NCI-H2029 treated with DMSO at 0.1 percent for 48 hours (cell line): ENCODE measurements at places on chromosomes 7 and 10.

DNA sequence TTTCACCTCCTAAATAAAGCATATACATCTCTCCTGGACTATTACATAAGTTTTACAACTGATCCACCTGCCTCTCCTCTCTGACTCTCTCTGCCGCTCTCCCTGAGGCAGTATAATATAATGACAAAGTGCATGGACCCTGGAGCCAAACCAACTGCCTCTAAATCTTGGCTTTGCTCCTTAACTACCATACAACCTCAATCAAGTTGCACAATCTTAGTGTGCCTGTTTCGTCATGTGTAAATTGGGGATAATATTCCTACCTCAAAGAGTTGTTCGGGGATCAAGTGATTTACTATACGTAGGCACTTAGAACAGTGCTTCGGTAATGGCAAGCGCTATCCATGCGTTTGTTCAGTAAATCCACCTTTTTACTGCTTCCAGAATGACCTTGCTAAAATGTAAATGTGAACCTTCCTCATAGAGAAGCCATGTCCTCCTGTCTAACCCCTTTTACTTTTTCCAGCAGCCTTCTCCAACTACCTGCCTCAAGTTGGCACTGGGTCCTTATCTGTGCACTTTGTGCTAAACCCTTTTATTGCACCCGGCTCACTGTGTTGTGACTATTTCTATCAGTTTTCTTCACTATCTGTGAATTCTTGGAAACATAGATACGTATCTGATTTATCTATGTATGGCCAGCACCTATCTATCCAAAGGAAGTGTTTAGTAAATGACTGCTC is 30.6 kb upstream of the DLD start:
- no peak for DNase-seq

- DNase-seq = no peak
Measured at GRCh38 chr10:64750672-64751071, 1229.5 kb downstream of the REEP3 start.

GRCh38 chr7:54989453-54990225 is 29.2 kb upstream of the EGFR start:
- no peak for DNase-seq

- DNase-seq = no peak
Measured at GRCh38 chr7:77791956-77792355, 6.3 kb downstream of the TMEM60 start.

DNA sequence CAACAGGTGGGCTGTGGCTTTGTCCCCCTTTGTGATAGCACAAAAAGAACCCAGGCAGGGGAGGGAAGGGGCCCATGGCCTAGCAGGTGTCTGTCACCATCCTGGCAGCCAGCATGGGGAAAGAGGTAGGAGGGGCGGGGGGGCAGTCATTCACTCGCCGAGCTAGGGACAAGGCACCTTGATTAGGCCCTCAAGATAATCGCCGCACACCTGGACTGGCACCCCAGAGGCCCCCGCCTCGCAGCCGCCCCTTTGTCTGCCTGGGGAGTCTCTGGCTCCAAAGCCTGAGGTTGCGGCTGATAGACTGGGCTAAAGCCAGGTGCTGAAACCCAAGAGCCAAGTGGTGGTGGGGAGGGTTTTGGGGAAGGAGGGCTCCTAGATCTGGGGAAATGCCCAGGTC is 151.2 kb upstream of the PCBD1 start:
- no peak for DNase-seq

- no peak for DNase-seq
Measured at GRCh38 chr10:59036311-59037017, 140.0 kb upstream of the PHYHIPL start.

- DNase-seq = no peak
Measured at GRCh38 chr7:1124816-1125602, 35.0 kb downstream of the ZFAND2A start.

DNA sequence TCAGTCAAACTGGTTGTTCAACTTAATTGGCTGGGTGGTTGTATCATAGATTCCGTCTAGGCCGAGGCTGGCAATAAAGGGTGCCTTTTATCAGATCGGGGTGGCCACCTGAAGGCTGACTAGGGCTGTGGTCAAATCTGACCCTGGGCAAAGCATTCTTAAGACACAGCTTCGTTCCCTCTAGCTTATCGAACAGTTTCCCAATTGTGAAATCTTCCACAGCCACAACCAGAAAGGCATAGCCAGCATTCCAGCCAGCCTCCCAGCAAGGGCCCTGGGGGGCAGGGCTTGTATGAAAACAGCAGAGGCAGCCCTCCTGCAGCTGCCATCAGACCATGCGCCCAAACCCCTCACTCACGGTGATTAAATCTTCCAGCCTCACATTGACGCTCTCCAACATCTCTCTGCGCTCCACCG is 42.5 kb upstream of the TMEM213 start:
- no peak for DNase-seq

GRCh38 chr7:41970941-41971340 is 266.1 kb downstream of the GLI3 start:
- DNase-seq = no peak

GRCh38 chr10:126250527-126251310 is 137.6 kb downstream of the ADAM12 start:
- no peak for DNase-seq

GRCh38 chr10:123642293-123642692 is 23.9 kb upstream of the GPR26 start:
- no peak for DNase-seq

GRCh38 chr7:92464515-92464914 is 13.2 kb downstream of the ERVW-1 start:
- DNase-seq = no peak

DNA sequence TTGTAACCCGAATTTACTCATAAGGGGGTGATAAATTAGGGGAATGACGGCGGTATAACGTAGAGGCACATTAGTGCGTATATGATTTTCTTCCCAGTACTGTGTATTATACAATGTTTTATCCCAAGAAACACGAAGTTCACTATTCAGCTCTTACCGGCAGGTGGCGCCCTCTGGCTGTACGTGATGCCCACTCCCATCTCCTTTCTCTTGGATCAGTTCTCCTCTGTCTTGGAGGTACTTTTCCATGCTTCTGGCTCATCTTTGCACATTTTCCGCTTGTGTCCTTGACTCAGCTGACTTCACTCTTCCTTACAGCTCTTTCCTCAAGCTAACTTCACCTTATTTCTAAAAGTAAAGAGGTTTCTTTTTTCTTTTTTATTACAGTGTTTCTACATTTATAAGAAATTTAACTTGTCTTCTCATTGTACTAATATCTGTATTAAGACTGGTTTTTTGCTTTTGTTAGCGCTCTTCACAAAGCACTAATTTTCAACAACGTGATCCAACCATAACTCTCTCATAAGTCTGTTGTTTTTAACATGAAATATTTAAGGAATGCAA is 21.3 kb downstream of the TMEM176B start:
- DNase-seq = peak; percentile 80

DNA sequence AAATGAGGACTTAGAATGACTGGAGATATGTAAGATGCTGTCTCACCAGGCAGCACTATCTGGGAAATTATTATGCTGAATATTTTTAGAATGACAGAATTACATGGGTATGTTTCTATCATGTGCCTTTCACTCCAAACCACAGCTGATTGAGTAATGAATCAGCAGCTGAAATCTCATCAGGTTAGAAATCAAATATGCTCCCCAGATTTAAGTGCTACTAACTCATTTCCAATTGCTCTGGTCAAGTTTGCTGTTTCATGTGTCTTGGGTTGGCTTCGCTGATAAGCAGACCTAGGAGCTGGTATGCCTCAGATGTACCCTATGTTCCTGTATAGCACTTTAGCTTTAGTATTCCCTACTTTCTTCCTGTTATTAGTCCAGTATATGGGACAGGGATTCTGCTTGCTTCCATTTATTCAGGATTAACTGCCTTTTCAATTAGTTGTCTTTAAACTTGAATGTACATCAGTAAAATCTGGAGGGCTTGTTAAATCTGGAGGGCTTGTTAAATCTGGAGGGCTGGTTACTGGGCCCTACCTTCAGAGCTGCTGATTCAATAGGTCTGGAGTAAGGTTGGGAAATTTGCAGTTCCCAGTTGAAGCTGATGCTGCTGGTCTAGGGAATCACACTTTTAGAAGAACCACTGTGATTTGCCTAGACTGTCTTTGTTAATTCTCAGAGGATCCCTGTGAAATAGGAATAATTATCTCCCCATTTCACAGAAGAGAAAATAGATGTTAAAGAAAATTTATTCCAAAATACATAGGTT is 172.9 kb downstream of the DKK1 start:
- DNase-seq = no peak

- DNase-seq = peak; percentile 87
Measured at GRCh38 chr7:36161996-36162395, 8.9 kb downstream of the EEPD1 start.

DNA sequence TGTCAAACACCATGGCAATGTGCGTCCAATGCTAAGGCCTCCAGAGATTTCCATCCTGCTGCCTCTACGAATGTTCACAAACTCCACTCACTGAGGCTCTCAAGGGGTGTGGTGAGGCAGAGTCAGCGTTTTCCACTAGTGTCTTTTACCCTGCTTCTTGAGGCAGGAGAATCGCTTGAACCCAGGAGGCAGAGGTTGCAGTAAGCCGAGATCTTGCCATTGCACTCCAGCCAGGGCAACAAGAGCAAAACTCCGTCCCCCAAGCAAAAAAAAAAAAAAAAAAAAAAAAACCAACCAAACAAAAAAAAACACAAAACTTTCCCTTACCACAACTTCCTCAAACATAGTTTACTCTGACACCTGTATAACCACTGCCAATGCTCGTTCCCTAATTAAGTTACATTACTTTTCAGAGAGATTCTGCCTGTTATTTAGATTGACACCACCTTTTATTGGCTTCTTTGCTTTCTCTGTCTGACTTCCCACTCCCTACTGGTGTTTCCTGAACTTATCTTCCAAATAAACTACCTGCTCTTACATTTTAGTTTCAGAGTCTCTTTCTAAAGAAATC is 102.1 kb upstream of the ZNF746 start:
- DNase-seq = no peak

- DNase-seq = no peak
Measured at GRCh38 chr10:32239769-32240168, 107.2 kb downstream of the EPC1 start.

GRCh38 chr10:67851186-67851585 is 13.2 kb upstream of the DNAJC12 start:
- DNase-seq = no peak

GRCh38 chr10:18144928-18145327 is 4.7 kb downstream of the CACNB2 start:
- DNase-seq = no peak

GRCh38 chr7:50818324-50818723 is 35.6 kb upstream of the GRB10 start:
- no peak for DNase-seq

DNA sequence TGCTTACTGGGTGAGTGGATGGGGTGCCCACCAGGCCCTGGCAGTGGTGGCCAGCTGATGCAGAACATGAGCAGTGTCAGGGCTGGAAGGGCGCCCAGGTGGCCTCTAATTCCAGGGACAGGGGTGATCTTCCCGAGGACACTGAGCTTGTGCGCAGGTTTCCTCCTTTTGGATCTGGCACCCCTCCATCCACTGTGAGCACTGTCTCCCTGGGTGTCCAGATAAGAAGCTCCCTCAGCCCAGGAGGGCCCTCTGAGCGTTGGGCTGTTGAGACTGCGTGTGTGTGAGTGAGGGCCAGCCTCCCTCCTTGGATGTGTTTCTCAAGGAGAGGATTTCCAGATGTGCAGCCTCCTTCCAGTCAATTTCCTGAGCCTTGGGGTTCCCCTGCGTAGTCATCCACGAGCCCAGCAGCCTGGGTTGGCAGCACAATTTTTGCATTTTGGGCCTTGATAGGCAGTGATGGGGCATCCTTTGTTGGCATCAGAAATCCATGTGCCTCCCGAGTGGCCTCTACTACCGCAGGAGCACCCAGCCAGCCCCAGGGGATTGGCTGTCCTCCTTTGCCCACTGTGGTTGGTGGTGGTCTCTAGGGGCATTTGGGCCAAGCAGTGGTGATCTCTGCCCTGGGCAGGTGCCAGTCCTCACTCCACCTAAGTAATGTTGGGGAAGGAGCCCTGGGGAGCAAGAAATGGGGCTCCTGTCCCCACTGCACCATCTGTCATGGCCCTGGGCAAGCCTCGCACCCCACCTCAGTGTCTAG is 20.9 kb upstream of the BTBD16 start:
- DNase-seq = no peak

DNA sequence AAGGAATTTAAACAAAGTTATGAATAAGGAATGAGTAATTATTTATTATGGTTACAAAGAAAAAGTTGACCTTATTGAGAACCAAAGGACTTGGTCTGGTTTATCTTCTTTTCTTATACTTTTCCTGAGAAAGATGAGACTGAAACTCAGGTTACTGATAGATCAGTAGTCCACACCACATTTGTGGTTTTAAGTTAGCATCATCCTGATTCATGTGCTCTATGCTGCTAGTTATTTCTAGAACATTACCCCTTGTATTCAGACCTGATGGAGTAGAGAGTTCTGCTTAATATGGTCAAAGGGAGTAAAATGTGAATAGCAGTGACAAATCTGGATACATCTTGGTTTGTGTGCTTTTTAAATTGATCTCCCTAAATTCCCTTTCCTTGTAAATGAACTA is 63.8 kb downstream of the FOXP2 start:
- no peak for DNase-seq

- no peak for DNase-seq
Measured at GRCh38 chr7:28280516-28280915, 99.9 kb upstream of the JAZF1 start.

- DNase-seq = no peak
Measured at GRCh38 chr7:22604246-22604645, 104.3 kb upstream of the STEAP1B start.

DNA sequence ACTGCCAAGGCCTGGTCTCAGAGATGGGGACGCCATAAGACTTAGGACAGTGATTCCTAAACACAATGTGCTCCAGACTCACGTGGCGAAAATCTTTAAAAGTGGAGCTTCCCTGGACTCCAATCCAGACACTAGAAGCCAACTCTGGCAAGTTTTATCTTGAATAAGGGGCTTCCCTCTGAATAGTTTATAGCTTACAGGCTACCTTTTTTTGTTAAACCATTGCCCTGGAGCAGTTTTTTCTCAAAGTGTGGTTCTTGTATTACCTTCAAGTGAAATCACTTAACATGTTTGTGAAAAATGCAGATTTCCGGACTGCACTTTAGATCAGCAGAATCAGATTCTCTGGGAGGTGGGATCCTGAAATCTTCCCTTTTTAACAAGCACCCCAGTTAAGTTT is 171.7 kb upstream of the PHF14 start:
- no peak for DNase-seq

DNA sequence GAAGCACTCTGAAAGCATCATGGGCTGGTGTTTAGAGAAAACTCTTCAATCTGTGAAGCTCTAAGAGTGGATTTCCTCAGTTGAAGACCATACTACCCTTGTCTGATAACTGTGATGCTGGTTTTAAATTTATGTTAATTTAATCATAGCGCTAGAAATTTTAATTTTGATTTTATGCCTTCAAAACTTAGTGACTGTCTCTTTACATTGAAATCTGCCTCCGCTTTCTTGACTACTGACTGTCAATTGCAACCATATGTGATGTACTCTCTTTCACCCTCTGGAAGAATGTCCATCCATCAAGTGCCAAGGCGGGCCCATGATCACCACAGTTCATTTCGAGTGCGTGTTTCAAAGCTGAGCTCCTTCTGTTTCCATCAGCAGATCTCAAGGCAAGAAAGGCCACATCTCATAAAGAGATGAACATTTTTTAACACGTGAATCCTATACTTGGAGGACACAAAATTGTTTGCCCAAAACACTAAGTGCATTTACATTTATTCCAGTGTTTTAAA is 147.1 kb downstream of the ITGA8 start:
- DNase-seq = no peak
